CMK (cell line): ENCODE measurements at places on chromosomes 1 and 21.

- DNase-seq, result peak; percentile 18
These were observed 34.5 kb downstream of the TYW3 start for GRCh38 chr1:74767490-74767889.

DNA sequence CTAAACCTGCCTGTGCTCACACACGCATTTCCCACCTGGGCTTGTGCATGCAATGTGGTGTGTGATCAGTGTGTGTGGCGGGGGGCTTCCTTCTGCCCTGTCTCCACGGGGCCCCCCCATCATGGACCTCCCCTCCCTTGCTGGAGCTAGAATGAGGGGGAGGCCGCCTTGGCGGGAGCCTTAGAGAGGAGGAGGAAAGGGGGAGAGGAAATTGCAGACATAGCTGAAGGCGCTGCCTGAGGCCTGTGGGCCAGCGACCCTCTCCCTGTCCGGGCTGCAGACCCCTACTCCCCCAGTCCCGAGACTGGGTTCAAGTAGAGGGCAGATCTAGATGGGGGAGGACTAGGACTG lies 883 bp upstream of the EVA1B start:
- no peak for DNase-seq

GRCh38 chr1:21574466-21575151 lies 65.4 kb downstream of the ALPL start:
- DNase-seq, result no peak

DNA sequence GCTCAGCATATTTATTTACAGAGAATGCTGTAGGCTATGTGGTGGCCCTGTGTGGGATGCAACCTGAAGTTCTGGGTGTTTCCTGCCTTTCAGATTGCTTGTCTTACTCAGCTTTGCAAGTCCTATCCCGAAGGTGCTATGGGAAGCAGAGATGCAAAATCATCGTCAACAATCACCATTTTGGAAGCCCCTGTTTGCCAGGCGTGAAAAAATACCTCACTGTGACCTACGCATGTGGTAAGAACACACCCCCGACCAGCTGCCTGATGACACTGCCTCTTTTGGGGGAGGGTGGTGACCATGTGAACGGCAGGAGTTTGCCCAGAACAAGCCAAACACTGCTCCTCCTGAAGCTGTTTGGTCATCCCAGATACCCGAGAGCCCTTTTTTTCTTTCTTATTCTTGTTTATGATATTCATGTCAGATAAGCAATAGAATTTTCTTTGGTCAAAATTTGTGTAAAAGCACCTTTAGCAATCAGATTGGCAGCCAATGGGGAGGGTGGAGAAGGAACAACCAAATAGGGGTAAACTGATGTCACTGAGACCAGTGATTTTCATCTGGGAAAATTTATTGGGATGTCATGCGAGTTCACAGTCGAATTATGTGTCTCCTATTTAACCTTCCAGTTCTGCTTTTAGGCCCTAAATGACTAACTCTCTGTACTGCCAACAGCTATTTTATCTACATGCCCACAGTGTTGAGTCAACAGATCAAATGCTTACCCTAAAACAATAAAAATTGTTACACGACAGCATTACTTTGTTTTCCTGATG lies 82.6 kb downstream of the EVA1C start:
- DNase-seq, result no peak

GRCh38 chr21:38669186-38669585 lies 136.5 kb upstream of the ETS2 start:
- DNase-seq, result peak; percentile 12

DNA sequence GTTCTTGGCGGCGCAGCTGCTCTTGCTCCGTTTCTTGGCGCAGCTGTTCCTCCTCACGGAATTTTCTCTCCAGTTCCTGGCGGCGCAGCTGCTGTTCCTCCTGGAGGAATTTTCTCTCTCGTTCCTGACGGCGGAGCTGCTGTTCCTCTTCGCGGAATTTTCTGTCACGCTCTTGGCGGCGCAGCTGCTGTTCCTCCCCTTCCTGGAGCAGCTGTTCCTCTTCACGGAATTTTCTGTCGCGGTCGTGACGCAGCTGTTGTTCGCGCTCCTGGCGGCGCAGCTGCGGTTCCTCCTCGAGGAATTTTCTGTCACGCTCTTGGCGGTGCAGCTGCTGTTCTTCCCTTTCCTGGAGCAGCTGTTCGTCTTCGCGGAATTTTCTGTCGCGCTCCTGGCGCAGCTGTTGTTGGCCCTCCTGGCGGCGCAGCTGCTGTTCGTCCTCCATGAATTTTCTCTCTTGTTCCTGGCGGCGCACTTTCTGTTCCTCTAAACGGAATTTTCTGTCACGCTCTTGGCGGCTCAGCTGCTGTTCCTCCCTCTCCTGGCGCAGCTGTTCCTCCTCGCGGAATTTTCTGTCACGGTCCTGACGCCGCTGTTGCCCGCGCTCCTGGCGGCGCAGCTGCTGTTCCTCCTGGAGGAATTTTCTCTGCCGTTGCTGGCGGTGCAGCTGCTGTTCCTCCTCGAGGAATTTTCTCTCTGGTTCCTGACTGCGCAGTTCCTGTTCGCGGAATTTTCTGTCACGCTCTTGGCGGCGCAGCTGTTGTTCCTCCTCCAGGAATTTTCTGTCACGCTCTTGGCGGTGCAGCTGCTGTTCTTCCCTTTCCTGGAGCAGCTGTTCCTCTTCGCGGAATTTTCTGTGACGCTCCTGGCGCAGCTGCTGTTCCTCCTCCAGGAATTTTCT lies 7.0 kb downstream of the TCHH start:
- no peak for DNase-seq

DNA sequence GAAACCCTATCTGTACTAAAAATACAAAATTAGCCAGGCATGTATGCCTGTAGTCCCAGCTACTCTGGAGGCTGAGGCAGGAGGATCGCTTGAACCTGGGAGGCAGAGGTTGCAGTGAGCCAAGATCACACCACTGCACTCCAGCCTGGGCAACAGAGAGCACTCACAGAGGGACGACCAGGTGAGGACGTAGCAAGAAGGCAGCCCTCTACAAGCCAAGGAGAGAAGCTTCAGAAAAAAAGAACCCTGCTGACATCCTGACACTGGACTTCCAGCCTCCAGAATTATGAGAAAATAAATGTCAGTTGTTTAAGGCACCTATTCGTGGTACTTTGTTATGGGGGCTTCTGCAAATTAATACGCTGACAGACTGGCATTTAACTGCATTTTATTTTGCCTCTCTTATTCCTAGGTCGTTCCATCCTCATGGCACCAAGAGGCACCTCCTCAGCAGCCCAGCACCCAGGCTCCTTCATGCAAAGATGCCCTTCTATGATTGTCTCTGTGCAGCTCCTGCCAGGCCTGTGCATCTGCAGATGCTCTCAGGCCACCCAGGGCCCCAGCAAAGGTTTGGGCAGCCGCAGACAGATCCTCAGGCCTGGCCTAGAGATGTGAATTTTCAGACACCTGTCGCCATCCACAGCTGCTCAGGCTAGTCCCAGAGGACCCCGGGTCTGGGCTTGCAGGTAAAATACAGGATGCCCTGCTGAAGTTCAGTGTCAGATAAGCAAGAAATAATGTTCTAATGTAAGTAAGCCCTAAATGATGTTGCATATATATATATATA lies 86.0 kb upstream of the COX20 start:
- DNase-seq, result no peak

DNA sequence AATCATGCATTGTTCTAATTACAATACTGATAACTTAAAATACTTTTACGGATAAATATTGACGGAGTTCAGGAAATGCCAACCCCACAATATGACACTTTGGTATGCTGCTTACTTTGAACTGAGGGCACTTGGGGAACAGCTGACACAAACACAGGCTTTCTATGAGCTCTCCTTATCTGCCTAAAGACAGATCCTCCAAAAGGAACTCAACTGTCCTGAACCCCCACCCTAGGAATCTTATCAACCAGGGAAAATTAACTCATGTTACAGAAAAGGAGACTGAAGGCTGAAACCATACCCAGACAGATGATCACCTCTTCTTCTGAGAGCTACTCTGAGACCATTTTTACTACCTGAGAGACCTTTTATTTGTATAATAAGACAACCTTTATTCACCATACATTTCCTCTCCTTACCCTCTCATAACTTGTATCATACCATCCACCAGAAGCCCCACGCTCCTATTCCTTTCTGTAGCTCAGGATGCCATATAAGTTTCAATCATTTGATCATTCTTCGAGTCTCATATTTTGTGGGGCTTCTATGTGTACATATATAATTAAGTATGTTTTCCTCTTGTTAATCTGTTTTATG lies 239.5 kb downstream of the FAF1 start:
- peak; percentile 49 for DNase-seq

GRCh38 chr21:26168371-26168770 lies 2.2 kb downstream of the APP start:
- no peak for DNase-seq
